GM23338 (cell line): ENCODE measurements at places on chromosomes 3 and 15.
A peak's percentile ranks its signal among the peaks of the same experiment; 100 is the strongest.

GRCh38 chr15:29638011-29638410, 184.3 kb downstream of the TJP1 start:
- no peak for DNase-seq

GRCh38 chr3:23166276-23166675, 36.9 kb upstream of the UBE2E2 start:
- no peak for DNase-seq

DNA sequence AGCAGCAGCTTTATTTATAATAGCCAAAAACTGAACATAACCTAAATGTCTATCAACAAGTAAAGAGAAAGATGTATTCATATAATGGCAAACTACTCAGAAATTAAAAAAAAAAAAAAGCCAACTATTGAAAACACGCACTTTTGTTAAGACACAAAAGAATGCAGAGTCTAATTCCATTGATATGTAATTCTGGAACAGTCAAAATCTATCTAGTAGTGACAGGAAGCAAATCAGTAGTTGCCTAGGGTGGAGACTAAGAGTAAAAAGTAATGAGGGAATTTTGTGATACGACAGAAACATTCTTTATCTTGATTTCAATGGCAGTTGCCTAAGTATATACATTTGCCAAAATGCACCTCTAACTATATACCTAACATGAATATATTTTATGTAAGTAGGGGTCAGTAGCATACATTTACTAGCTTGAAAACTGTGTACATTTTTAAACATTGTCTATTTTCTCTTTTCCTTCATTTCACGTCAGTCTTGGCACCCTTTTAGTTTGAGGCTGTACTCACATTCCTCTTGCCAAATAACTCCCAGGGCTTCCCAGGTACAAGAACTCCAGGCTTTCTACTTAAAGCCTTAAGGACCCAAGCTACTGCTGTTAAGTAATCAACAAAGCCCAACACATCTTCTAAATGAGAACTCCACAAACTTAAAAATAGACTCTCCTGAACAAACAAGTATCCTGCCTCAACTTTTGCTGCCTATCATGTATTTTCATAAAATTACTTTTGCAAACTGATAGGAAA, 54.7 kb downstream of the ADAM10 start:
- peak; percentile 40 for DNase-seq

GRCh38 chr3:57060089-57060821, at the start of gene SPATA12:
Gene SPATA12, plus strand, starts transcription at chr3:57060664. Its CDS starts 13,031 bp downstream, at chr3:57073695.
- peak; percentile 92 for DNase-seq

DNA sequence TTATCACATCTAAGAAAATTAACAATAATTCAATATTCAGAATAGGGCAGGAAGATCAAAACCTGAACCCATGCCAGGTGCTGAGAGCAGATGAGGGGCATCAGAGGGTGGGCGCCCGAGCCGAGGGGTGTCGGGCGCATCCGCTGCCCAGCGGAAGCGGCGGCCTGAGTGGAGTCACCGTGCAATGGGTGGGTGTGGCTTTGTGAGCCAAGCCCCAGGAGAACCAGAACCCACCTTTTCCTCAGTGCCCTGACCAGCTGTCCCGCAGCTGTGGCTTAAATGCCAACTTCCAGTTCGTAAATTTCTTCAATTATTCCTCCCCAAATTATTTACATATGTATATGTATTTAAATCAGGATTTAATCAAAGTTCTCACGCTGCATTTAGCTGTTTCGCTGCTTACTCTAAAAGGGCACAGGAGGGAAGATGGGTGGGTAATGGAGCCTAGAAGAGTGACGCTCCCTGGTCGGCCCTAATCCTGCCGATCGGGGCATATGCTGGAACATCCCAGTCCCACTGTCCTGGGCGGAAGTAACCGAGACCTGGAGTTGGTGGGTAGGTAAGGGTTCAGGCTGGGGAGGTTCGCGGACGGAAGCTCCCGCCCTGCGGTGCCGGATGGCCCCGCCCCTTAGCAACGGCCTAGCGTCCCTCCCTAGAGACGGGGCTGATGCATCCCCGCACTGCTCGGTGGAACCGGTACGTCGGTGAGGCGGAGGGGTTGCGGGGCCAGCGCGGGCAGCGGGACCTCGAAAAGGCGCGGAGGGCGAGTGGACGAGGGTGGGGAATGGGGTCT, 1.3 kb downstream of the DNAH1 start:
- peak; percentile 94 for DNase-seq

DNA sequence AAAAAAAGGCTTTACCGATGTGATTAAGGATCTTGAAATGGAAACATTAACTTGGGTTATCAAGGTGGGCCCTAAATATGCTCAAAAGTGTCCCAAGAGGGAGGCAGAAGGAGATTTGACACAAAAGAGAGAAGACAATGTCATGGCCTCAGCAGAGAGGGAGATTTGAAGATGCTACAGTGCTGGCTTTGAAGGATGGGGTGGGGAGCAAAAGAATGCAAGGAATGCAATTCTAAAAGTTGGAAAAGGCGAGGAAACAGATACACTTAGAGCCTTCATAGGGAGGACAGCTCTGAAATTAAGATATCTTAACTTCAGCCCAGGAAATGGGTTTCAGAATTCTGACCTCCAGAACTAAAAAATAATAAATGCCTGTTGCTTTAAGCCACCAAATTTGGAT, 314.5 kb upstream of the CCDC54 start:
- peak; percentile 62 for DNase-seq

GRCh38 chr3:182959474-182960350, 20.6 kb downstream of the DCUN1D1 start:
- no peak for DNase-seq

GRCh38 chr3:15288331-15289035, 43.9 kb downstream of the SH3BP5 start:
- DNase-seq: no peak

DNA sequence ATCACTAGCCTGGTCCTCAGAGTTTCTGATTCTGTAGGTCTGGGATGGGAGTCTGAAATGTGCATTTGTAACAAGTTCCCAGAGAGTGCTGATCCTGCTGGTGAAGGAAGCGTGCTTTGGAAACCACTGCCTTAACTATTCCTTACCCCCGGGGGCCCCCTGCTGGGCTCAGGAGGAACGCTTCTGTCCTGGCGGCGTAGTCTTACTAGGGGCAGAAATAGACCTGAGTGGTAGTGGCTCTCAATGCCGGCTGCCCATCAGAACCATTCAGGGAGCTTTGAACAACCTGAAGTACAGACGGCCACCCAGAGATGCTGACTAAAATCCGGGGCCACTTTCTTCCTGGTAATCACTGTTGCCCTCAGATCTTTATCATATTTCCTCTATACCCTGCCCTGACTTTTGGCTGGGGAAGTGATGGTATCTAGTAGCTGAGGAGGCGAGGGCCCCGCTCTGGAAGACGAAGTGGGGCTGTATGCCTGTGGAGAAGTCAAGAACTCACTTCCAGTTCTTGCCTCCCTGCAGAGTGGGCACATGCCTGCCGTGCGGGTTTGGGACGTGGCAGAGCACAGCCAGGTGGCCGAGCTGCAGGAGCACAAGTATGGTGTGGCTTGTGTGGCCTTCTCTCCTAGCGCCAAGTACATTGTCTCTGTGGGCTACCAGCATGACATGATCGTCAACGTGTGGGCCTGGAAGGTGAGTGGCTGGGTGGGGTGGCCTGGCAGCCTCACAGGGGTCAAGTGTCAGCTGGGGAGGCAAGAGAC, 16.3 kb upstream of the JMJD7 start:
- peak; percentile 95 for DNase-seq

GRCh38 chr15:62719316-62719715, 323.2 kb upstream of the TPM1 start:
- no peak for DNase-seq

DNA sequence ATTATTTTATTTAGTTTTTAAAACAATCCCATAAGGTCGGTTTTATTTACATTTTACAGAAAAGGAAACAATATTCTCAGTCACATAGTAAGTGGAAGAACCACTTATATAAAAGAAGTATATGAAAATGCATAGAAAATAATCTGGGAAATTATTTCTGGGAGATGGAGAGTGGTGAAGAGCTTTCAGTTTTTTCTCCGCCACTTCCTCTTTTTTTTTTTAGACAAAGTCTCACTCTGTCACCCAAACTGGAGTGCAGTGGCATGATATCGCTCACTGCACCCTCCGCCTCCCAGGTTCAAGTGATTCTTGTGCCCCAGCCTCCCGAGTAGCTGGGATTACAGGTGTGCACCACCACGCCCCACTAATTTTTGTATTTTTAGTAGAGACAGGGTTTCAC, 21.2 kb downstream of the RAD51 start:
- no peak for DNase-seq

- no peak for DNase-seq
Observed at GRCh38 chr3:42195879-42196330, 70.1 kb downstream of the CCK start.

- DNase-seq: no peak
Observed at GRCh38 chr15:61459785-61460707, 230.9 kb upstream of the RORA start.

DNA sequence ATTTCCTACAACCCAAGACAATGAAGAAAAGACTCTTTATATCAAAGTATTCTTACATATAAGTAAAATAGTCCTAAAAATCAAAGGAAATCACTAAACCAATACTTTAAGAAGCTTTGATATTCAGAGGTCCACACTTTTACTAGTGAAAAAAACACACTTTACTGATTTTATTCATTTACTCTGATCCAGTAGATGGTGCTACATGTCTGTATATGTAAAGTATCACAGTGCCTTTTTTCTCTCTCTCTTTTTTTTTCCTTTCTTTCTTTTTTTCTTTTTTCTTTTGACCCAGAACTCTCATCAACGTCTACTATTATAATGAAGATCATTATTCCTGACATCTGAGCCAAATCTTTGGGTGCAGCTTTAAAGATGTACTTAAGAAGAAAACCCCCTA, 10.8 kb upstream of the CCDC39 start:
- DNase-seq: peak; percentile 37

- no peak for DNase-seq
Observed at GRCh38 chr3:167116120-167116922, 263.8 kb downstream of the ZBBX start.

- no peak for DNase-seq
Observed at GRCh38 chr3:13332740-13333139, 87.4 kb downstream of the NUP210 start.
